ENCODE measurements at places on chromosomes 1 and 21.

GRCh38 chr1:34710812-34711211, 44.0 kb upstream of the GJB5 start:
- DNase-seq: no peak
- H3K36me3 ChIP-seq: no peaks in the 10 kb centered on the region
- no peak overlapping the region for H3K4me3 ChIP-seq
- no peak overlapping the region for H3K27ac ChIP-seq
- H3K27me3 ChIP-seq: peaks cover 11% of the 10 kb centered on the region
- H3K4me1 ChIP-seq: no peaks in the 10 kb centered on the region

- peaks cover 7% of the 10 kb centered on the region for H3K36me3 ChIP-seq
- H3K27ac ChIP-seq: no peak overlapping the region
- H3K27me3 ChIP-seq: no peaks in the 10 kb centered on the region
- no peak for DNase-seq
These were observed 3.1 kb downstream of the BSDC1 start for GRCh38 chr1:32390904-32391870.

GRCh38 chr1:203526572-203526971, 32.6 kb downstream of the OPTC start:
- no peak overlapping the region for H3K4me3 ChIP-seq
- no peak overlapping the region for H3K27ac ChIP-seq
- H3K27me3 ChIP-seq: no peaks in the 10 kb centered on the region
- H3K36me3 ChIP-seq: peaks cover 3% of the 10 kb centered on the region
- peaks cover 8% of the 10 kb centered on the region for H3K4me1 ChIP-seq
- no peak for DNase-seq

GRCh38 chr1:204376465-204376864, 16.7 kb upstream of the PLEKHA6 start:
- H3K4me1 ChIP-seq: peaks cover 12% of the 10 kb centered on the region
- H3K36me3 ChIP-seq: no peaks in the 10 kb centered on the region
- DNase-seq: no peak

- no peak overlapping the region for H3K4me3 ChIP-seq
- H3K4me1 ChIP-seq: peaks cover under 1% of the 10 kb centered on the region
- peaks cover 39% of the 10 kb centered on the region for H3K27me3 ChIP-seq
- DNase-seq: no peak
- H3K36me3 ChIP-seq: peaks cover 3% of the 10 kb centered on the region
These were observed 37.3 kb upstream of the SYT14 start for GRCh38 chr1:209900734-209901133.

- no peak for DNase-seq
- H3K4me1 ChIP-seq: peaks cover 2% of the 10 kb centered on the region
- H3K27me3 ChIP-seq: peaks cover 41% of the 10 kb centered on the region
- H3K27ac ChIP-seq: no peak overlapping the region
- H3K36me3 ChIP-seq: peaks cover 6% of the 10 kb centered on the region
- no peak overlapping the region for H3K4me3 ChIP-seq
These were observed 33.1 kb downstream of the ZMYND12 start for GRCh38 chr1:42422737-42423136.

GRCh38 chr1:111743679-111744101, 4.5 kb upstream of the INKA2 start:
- no peak for DNase-seq
- H3K27ac ChIP-seq: no peak overlapping the region
- peaks cover 15% of the 10 kb centered on the region for H3K27me3 ChIP-seq
- H3K36me3 ChIP-seq: peaks cover 2% of the 10 kb centered on the region
- H3K4me3 ChIP-seq: no peak overlapping the region
- peaks cover 15% of the 10 kb centered on the region for H3K4me1 ChIP-seq
